ENCODE measurements at places on chromosomes 5 and 9.

- peak; percentile 63 for DNase-seq
These were observed 220.3 kb downstream of the NR3C1 start for GRCh38 chr5:143182901-143183820.

DNA sequence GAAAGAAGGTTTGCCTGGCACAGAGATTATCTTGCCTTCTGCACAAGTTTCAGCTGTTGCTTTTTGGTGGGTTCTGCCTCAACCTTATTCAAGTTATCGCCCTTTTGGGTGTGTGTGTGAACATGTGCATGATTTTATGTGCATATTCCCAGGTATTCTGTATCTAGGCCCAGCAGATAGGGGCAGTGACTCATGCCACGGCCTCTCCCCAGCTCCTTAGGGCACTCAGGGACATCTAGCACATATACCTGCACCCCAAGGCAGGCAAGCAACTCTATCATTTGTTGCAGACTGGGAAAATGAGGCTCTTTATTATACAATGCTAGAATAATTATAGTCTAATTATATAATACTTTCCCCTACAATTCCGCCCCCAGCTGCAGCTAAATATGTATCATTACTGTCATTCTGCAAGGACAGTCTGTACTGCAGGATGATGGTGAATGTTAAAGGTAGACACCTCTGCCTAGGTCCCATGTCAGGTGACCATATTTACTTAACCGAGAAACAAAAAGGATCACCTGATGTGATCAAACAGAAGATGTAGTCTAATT, 128.9 kb downstream of the PDE8B start:
- DNase-seq = no peak

DNA sequence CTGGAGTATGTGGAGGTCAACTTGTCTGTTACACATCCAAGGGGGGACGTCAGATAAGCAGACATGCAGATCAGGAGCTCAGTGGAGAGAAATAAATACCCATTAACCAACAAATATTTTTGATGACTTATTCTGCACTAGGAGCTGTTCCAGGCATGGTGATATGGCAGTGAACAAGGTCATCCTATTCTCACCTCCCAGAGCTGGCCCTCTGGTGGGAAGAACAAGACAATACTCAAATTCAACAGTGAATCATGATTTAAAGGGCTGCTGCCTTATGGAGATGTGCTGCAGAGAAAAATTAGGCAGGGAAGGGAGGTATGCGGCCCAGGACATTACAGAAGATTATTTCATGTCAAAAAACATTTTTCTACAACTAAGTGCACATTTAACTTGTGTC, 36.5 kb downstream of the SYK start:
- no peak for DNase-seq

DNA sequence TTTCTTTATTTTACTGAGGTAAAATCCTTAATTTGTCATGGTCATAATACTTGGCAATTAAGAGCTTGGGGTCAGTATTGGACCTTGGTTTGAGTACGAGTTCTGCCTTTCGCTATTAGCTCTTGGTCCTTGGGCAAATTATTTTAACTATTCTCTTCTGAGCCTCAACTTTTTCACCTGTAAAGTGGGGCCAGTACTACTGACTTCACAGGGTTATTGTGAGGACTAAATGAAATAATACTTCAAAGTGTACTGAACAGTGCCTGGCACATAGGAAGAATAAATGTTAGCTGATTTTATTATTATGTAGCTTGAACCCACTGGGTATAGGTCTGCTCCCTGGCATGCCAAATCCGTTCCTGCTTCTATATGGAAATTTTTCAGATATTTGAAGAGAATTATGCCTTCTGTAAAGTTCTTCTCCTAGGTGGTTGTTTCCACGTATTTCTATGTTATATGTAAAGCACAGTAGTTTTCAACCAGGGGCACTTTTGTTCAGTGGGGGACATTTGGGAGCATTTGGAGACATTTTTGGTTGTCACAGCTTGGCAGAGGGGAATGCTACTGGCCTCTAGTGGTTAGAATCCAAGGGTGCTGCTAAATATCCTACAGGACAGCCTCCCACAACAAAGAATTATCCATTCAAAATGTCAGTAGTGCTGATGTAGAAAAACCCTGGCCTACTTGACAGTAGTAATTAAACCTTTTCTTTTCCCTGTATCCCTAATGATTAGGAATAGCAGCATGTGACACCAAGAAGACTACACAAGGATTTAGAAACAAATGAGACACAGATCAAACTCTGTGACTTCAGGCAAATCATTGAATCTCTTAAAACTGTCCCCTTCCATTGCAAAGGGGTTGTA, 4.5 kb downstream of the RCL1 start:
- DNase-seq = peak; percentile 39

- no peak for DNase-seq
These were observed 127.0 kb downstream of the GNA14 start for GRCh38 chr9:77521091-77521490.

DNA sequence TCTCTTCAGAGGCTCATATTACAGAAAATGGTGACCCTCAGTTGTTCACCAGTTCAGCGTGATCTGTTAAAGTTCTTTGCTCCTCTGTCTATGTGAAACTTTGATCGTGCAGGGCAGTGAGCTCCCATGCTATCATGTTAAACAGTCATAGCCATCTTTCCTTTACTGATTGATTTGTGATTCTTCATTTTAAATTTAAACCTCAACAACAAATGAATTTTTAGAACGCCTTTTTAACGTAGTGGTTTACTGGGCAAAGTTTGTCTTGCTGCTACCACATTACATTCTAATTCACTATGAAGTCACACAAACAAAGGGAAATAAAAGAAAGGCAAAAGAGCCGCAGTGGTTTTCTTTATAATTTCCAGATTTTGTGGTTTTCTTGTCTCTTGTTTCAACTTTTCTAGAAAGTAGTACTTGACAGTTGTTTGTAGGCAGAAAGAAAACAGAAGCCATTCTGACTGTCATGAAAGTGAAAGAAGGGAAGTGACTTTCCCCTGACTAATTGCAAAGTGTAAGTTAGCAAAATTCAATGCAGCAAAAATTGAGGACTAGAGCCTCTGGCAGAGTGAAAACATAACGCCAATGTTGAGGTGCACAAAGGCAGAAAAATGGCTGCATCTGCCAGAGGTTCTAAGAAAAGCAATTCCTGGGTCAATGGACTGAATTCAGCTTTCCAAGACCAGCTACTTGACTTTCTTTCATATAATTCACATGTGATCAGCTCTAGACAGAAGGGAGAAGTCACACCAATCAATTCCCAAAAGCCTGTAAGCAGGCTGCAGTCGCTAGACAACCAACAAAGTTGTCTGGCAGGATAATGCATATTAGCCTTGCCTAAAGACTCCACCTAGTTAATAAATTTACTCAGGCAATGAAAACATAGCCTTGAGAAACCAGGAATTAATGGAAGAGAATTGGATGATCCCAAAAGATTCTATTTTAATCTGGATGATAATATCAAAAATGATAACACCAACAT, 7.1 kb upstream of the IFNA6 start:
- DNase-seq = peak; percentile 42

- DNase-seq = no peak
These were observed 208.6 kb downstream of the GRIA1 start for GRCh38 chr5:153699035-153699434.

DNA sequence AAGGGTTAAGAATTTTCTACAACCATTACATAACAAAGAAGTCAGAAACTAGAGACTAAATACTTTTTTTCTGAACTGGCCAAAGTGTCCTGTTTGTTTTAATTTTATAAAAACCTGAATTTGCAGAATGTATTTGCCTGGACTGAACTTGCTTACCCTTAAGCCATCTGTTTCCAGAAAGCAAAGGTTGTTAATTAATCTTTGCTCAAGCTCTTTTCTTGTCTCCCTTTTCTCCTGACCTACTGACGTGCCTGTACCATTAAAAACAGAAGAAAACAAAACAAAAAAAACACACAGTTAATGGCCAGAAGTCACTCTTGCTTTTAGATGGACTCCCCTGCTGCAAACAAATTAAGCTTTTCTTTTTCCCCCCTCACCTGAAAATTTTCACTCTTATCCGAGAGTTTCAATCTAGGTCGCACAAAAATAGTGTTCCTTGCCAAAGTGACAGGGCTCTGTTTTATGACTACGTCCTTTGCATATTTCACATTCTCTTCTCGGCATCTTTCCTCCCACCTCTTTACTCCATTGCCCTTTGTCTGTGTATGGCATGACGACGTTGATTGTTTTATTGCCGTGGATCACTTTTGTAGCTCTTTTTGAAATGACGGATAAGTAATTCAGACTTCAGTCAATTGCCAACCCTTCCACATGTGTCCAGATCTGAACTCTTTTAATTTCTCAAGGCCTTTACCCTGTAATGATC, 333.8 kb upstream of the GRIN3A start:
- DNase-seq = no peak

GRCh38 chr9:112421771-112422222, 41.9 kb downstream of the HSDL2 start:
- DNase-seq = no peak

DNA sequence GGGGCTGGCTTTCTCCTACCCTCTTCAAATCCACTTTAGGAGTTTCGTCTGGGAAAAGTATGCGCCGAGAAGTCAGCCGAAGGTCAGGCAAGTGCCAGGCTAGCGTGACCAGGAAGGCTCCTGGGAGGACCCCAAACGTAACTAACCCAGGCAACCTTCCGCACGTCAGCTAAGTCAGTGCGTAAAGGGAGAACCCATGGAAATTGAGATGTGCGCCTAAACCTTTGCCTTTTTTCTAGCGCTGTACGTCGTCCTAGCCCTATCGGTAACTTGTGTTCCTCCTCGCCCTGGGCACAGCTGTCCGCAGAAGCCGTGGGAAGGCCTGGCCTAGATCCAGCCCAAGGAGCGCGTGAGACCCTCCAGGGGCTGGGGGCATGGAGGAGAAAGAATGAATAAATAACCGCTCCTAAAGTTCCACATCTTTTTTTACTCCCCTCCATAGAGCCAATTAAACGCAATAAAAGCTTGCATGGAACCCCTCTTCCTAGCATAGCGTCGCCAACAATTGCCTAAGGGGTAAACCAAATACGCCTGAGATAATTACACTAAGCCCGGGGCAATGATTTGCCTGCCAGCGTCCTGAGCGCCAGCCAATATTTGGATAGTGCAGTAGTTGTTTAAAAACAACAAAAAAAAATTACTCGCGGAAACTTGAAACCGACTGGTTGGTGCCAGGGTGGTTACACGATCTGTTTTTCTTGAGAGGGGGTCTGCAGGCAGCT, 4.0 kb upstream of the FOXB2 start:
- DNase-seq = no peak

DNA sequence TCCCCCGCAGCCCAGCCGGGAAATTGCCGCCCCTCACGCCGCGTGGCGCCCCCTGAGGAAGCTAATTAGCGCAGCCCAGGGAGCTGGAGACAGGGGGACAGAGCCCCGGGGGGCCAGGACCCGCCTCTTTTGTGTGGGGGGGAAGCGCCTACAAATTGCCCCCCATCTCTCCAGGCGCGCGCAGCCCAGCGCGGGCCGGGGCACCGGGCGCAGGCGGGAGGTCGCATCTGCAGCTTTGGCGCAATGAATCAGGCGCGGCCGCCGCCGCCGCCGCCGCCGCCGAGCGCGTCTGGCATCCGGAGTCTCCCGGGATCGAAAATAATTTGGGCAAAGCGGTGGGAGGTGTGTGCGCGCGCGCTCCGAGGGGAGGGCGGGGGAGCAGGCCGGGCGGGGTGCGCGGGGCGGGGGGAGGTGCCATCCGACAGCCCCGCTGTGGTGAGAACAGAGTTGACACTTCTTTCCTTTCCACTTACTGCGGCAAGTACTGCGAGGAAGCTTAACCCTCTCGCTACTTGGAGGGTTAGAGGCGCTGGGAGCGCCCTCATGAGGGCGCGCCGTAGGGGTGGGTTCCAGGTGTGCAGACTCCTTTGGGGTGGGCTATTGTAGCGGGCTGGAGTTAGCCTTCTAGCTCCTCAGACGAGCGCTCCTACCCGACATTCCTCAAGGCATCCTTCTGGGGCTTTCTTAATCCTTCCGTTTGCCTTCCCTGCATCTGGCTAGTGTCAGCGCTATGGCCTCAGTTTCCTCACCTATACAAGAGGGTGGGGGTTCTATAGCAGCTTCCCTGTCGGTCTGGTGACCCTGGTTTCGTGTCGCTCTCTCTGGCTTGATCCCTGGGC, 63.1 kb downstream of the CXXC5 start:
- DNase-seq = peak; percentile 42

- DNase-seq = peak; percentile 76
These were observed 41.1 kb upstream of the NEK6 start for GRCh38 chr9:124216474-124217176.

GRCh38 chr5:181212080-181212479, 7.1 kb upstream of the TRIM7 start:
- DNase-seq = no peak

DNA sequence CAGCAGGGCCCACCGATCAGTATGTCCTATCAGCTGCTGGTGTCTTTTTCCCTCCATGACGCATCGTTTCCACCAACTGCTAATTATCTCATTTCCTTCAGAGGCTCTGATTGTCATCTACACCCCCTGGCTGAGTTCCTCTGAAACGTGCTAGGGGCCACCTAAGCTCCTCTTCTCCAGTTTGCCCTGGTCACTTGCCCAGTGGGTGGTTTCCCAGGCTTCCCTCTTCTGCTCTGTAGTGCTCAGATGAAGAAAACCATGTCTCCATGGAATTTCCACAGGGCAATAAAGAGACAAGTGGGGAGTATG, 65.3 kb downstream of the TSTD2 start:
- DNase-seq = no peak

GRCh38 chr9:17064558-17064957, 70.3 kb upstream of the CNTLN start:
- no peak for DNase-seq

GRCh38 chr5:11239261-11240015, 478.4 kb upstream of the DAP start:
- peak; percentile 42 for DNase-seq

- DNase-seq = no peak
These were observed 15.9 kb downstream of the DAP start for GRCh38 chr5:10745133-10745532.

DNA sequence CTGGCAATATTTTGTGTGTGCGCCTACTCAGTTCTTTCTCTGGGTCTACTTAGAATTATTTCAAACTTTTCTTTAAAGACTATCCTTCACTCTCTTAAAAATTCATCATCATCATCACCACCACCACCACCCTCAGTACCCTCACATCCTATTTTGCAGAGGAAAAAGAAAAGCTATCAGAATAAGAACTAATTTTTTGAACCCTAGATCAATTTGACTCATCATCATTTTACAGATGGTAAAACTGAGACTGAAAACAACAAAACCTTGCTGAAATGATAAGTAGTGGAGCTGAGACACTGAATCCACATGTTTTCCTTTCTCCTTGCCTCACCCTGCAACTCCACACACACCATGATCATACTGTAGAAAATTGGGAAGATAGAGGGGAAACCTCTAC, 119.3 kb downstream of the SSBP2 start:
- DNase-seq = no peak

- peak; percentile 38 for DNase-seq
These were observed 960 bp upstream of the IFNB1 start for GRCh38 chr9:21078702-21079101.
